HT-29 (cell line): ENCODE measurements at places on chromosomes 12 and 14. TPM values are rescaled to one million over a fixed set of nuclear protein-coding genes. Genes with fewer than 3 reads are reported as not detected.
A peak's percentile ranks its signal among the peaks of the same experiment; 100 is the strongest.

LRIG3 gene
- 9.8 and 10.7 TPM in 2 replicates for total RNA-seq

ETV6 gene
- total RNA-seq = 16.5 and 16.8 TPM in 2 replicates

GALNT8 gene
- 0.74 and 1.1 TPM in 2 replicates for total RNA-seq

WSCD2 gene
- total RNA-seq = not detected in 2 replicates

JAG2 gene
- 10.6 and 16.0 TPM in 2 replicates for total RNA-seq

C14orf119 gene
- 31.4 and 36.3 TPM in 2 replicates for total RNA-seq

- no peak for DNase-seq
These were observed 65.1 kb upstream of the GZMB start for GRCh38 chr14:24699052-24699451.

DNA sequence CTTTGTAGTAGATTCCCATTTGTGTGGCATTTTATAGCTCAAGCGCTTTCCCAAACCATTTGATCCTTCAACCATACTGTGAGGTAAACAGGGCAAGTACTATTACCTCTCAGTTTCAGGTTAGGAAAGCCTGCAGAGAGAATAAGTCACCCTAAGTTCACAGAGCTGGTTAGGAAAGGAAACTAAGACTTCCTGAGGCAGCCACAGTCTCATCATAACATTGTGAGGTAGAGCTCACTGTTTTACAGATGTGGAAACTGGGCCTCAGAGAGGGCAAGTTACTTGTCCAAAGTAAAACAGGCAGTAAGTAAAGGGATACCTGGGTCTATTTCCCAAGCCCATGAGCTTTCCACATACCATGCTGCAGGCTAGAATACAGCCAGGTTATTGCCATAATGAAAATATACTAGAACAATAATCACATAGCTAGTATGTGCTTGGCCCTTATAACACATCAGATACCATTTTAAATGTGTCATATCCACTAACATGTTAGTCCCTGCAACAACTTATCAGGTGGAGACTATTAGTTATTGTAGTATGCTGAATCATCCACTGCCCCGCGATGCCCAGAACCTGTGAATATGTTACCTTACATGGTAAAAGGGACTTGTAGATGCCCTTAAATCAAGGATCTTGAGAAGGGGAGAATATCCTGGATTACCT lies 150.9 kb upstream of the GRIP1 start:
- no peak for DNase-seq

DNA sequence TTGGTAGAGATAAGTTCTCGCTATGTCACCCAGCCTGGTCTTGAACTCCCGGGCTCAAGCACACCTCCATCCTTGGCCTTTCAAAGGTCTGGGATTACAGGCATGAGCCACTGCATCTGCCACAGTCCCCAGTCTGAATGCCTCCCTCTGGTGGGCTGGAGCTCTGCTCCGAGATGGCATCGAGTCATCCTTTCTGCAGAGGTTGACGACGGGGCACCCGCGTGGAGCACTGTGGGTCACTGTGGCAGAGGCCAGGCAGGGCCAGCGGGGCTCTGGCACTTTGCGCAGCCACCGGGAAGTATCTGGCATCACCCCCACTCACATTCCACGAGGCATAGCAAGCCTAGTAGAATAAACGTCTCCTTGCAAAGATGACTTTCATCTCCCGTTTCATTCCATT lies 163.3 kb upstream of the DIO3 start:
- DNase-seq = no peak

GRCh38 chr12:21806255-21806654 lies 31.7 kb upstream of the KCNJ8 start:
- no peak for DNase-seq

DNA sequence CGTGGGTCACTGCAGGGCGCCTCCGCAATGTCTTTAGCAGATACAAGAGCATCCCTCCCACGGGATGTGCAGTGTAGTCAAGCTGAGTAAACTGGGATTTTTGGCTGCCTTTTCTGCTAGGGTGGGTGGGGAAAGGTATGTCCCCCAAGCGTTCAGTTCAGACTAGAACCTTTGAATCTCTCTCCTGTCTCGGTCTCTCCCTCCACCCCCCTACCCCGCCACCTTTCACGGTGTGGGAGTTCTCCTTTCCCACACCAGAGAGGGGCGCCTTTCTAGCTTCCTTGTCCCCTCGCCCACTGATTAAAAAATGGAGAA lies 525 bp upstream of the FAR2 start:
- DNase-seq = peak; percentile 47

DNA sequence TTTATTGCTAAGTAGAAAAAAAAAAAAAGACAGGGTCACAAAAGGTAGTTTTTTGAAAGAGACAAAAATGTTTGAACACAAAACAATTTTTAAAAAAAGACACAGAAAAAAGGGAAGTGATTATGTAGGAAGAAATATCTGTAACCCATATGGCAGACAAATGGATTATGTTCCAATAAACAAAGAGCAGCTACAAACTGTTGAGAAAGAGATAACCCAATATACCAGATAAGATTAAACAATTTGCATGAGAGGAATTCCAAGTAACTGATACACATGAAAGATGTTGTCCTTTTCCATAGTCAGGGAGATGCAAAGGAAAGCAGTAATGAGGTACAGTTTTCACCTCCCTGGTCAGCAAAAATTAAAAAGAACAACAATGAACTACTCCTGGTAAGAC lies 44.9 kb downstream of the PTPRR start:
- DNase-seq = no peak

DNA sequence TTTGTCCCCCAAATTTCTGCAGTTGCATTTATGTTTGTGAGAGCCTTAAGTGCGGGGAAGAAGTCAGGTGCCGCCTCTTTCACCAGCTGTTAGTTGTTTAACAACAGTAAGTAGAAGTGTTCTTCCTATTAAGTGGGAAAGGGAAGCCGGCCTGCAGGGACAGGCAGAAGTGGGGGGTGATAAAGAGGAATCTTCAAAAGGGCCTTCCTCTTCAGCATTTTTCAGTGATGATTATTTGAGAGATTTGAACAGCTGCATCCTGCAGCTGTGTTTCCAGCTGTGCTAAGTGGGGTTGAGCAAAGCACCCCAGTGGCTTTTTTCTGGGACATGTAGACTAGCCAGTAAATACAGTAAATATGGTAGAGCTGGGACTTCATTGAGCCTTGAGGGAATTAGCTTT lies 32.1 kb upstream of the SLC38A1 start:
- DNase-seq = no peak

GRCh38 chr12:110750784-110751461 lies 8.2 kb upstream of the PPP1CC start:
- no peak for DNase-seq

GRCh38 chr12:45816652-45817051 lies 87.1 kb downstream of the ARID2 start:
- no peak for DNase-seq
